ENCODE measurements at places on chromosomes 16 and 17. TPM values are rescaled to one million over a fixed set of nuclear protein-coding genes. Genes with fewer than 3 reads are reported as not detected.

- H3K27ac ChIP-seq, result peak overlapping the region; percentile 29
- no peaks in the 10 kb centered on the region for H3K4me1 ChIP-seq
- peaks cover 32% of the 10 kb centered on the region for H3K27me3 ChIP-seq
- peak; percentile 24 for DNase-seq
- H3K4me3 ChIP-seq, result peak overlapping the region; percentile 22
- no peaks in the 10 kb centered on the region for H3K36me3 ChIP-seq
Measured at GRCh38 chr17:70169709-70170597, 621 bp downstream of the KCNJ2 start.

Gene SLC35G6
- total RNA-seq, result not detected

- no peaks in the 10 kb centered on the region for H3K36me3 ChIP-seq
- H3K4me3 ChIP-seq, result no peak overlapping the region
- H3K27me3 ChIP-seq, result no peaks in the 10 kb centered on the region
- no peak overlapping the region for H3K27ac ChIP-seq
Measured at GRCh38 chr17:33389504-33390135, 96.5 kb upstream of the ASIC2 start.

GRCh38 chr16:8714174-8714573 is 39.8 kb downstream of the ABAT start:
- H3K27ac ChIP-seq, result no peak overlapping the region
- DNase-seq, result no peak
- no peak overlapping the region for H3K4me3 ChIP-seq
- no peaks in the 10 kb centered on the region for H3K27me3 ChIP-seq

GRCh38 chr17:8532021-8532420 is 96.3 kb downstream of the NDEL1 start:
- no peak overlapping the region for H3K4me3 ChIP-seq
- H3K36me3 ChIP-seq, result no peaks in the 10 kb centered on the region
- peak; percentile 80 for DNase-seq
- H3K27me3 ChIP-seq, result no peaks in the 10 kb centered on the region
- H3K27ac ChIP-seq, result peak overlapping the region; percentile 85

DNA sequence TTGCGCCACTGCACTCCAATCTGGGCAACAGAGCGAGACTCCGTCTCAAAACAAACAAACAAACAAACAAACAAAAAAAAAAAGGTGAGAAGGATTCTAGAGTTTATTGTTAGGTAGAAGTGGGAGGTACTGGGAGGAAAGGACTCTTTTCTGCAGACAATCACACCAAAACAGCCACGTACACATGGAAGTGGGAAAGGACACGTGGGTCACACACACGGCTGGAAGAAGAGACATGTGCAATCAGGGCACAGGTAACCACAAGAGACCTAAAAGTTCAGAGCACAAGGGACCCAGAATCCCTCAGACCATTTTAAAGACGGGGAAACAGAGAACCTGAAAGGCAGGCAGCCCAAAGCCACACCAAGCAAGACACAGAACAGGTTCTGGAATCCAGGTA is 20.5 kb downstream of the XYLT1 start:
- no peaks in the 10 kb centered on the region for H3K27me3 ChIP-seq
- DNase-seq, result no peak
- no peaks in the 10 kb centered on the region for H3K4me1 ChIP-seq
- H3K36me3 ChIP-seq, result no peaks in the 10 kb centered on the region
- H3K4me3 ChIP-seq, result no peak overlapping the region

GRCh38 chr17:44607836-44608690 is 48.2 kb upstream of the MEIOC start:
- peak overlapping the region; percentile 76 for H3K27ac ChIP-seq
- DNase-seq, result peak; percentile 32
- peaks cover 17% of the 10 kb centered on the region for H3K4me1 ChIP-seq
- no peaks in the 10 kb centered on the region for H3K36me3 ChIP-seq
- no peaks in the 10 kb centered on the region for H3K27me3 ChIP-seq

GRCh38 chr17:32141258-32141657 is 1.0 kb upstream of the RHOT1 start:
- H3K36me3 ChIP-seq, result no peaks in the 10 kb centered on the region
- H3K27me3 ChIP-seq, result no peaks in the 10 kb centered on the region
- peak overlapping the region; percentile 50 for H3K4me3 ChIP-seq
- peaks cover 10% of the 10 kb centered on the region for H3K4me1 ChIP-seq

GRCh38 chr17:16446338-16446983 is 31.1 kb downstream of the TRPV2 start:
- H3K27me3 ChIP-seq, result no peaks in the 10 kb centered on the region
- H3K27ac ChIP-seq, result peak overlapping the region; percentile 76
- H3K36me3 ChIP-seq, result no peaks in the 10 kb centered on the region
- H3K4me1 ChIP-seq, result peaks cover 19% of the 10 kb centered on the region
- DNase-seq, result no peak

DNA sequence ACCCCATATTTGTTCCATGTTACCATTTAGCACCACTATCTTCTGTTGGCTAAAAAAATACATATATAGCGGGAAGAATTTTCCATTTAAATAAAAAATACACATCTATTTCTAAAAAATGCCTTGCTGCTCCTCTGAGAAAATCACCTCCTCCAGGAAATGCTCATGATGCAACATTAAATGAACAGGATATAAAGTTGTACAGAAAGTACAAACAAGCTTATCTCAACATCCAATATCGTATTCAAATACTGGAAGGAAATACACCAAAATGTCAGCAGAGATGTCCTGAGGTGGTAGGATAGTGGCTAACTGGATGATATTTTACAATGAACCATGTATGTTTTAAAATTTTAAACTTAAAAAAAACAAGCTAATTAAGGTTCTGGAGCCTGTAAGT is 21.3 kb downstream of the GNA13 start:
- no peak overlapping the region for H3K27ac ChIP-seq
- no peaks in the 10 kb centered on the region for H3K27me3 ChIP-seq

Gene KRT15
- 6.8 TPM for total RNA-seq

Gene CPHXL2
- not detected for total RNA-seq

DNA sequence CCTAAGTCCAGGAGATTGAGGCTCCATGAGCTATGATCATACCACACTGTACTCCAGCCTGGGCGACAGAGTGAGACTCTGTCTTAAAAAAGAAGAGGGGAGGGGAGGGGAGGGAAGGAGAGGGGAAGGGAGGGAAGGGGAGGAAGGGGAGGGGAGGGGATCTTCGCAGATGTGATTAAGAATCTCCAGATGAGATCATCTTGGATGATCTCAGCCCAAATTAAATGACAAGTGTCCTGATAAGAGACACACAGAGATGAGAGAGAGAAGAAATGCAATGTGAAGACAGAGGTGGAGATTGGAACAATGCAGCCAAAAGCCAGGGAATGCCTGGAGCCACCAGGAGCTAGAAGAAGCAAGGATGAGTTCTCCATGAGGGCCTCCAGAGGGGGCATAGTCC is 70.1 kb downstream of the EMP2 start:
- DNase-seq, result no peak
- H3K4me1 ChIP-seq, result peaks cover 11% of the 10 kb centered on the region

DNA sequence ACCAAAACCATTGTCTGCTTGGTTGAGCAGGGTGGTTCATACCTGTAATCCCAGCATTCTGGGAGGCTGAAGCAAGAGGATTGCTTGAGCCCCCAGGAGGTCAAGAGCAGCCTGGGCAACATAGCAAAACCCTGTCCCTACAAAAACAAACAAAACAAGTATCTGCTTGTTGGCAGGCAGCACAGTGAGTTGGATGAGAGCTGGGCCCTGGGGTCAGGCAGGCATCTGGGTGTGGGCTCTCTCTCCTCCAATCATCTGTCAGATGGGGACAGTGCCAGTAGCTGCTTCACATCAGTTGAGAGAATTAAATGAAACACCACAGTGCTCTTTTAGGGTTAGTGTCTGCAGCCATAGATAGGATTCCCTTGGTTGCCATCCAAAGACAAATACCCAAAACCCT is 5.8 kb downstream of the ARMC7 start:
- no peaks in the 10 kb centered on the region for H3K36me3 ChIP-seq
- H3K27me3 ChIP-seq, result no peaks in the 10 kb centered on the region
- peaks cover 8% of the 10 kb centered on the region for H3K4me1 ChIP-seq
- no peak overlapping the region for H3K4me3 ChIP-seq
- H3K27ac ChIP-seq, result no peak overlapping the region
- DNase-seq, result no peak

DNA sequence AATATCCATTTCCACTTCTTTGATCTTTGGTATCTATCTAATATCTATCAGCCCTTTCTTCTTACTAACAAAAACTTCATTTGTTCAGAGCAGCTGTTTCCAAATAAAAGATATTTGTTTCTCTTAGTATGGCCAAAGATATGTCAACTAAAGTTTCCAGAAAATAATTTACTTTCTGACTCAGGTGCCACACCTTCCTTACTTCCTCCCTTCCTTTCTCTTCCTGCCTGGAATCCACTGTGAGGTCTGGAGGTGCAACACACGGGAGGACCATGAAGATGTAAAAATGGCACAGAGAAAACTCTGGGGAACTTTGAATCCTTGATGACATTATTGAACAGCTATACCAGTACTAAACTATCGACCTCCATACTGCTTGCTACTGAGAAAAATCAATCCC is 14.0 kb downstream of the MED13 start:
- H3K4me1 ChIP-seq, result no peaks in the 10 kb centered on the region
- DNase-seq, result no peak
- no peak overlapping the region for H3K27ac ChIP-seq
- no peak overlapping the region for H3K4me3 ChIP-seq
- no peaks in the 10 kb centered on the region for H3K27me3 ChIP-seq
- H3K36me3 ChIP-seq, result peaks cover 5% of the 10 kb centered on the region

DNA sequence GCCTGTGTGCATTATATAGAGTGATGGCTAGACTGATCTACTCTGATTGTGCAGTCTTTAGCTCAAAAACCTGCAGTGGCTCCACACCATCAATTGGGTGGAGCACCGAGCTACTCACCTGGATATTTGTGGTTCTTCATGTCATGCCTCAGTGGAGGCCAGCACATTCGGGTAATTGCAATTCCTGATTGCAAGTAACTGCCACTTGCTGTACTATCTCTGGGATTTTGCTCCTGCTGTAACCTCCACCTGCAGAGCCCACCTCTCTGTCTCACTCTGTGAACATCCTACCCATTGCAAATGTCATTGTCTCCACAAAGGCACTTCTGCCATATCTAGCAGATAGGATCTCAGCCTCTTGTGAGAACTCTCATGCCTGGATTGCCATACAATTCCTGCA is 1.7 kb upstream of the CCL1 start:
- no peaks in the 10 kb centered on the region for H3K36me3 ChIP-seq
- no peak overlapping the region for H3K4me3 ChIP-seq
- peaks cover 10% of the 10 kb centered on the region for H3K27me3 ChIP-seq
- H3K4me1 ChIP-seq, result no peaks in the 10 kb centered on the region
- no peak overlapping the region for H3K27ac ChIP-seq
- no peak for DNase-seq

Gene KRTAP2-2
- total RNA-seq, result not detected

GRCh38 chr17:8122422-8122923 is 1.4 kb downstream of the HES7 start:
- H3K27me3 ChIP-seq, result peaks cover 29% of the 10 kb centered on the region
- peak; percentile 28 for DNase-seq
- H3K27ac ChIP-seq, result no peak overlapping the region
- no peaks in the 10 kb centered on the region for H3K36me3 ChIP-seq
- H3K4me1 ChIP-seq, result peaks cover 34% of the 10 kb centered on the region
- H3K4me3 ChIP-seq, result peak overlapping the region; percentile 37

DNA sequence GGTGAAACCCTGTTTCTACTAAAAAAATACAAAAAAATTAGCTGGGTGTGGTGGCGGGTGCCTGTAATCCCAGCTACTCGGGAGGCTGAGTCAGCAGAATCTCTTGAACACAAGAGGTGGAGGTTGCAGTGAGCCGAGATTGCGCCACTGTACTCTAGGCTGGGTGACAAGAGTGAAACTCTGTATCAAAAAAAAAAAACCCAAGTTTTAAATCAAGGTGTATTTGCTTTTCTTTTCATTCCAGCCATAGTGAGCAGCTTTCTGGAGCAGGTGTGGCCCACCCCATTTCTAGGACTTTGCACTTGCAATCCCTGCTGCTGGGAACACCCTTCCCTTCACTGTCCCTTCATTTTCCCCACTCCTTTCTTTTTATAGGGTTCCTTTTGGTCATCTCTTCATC is 28.8 kb downstream of the TMEM238L start:
- H3K27ac ChIP-seq, result peak overlapping the region; percentile 89
- H3K27me3 ChIP-seq, result no peaks in the 10 kb centered on the region
- no peaks in the 10 kb centered on the region for H3K36me3 ChIP-seq
- no peaks in the 10 kb centered on the region for H3K4me1 ChIP-seq

- no peak for DNase-seq
- no peaks in the 10 kb centered on the region for H3K4me1 ChIP-seq
- H3K4me3 ChIP-seq, result no peak overlapping the region
- H3K27ac ChIP-seq, result no peak overlapping the region
Measured at GRCh38 chr16:48193846-48194245, 38.1 kb upstream of the ABCC12 start.

- H3K4me3 ChIP-seq, result peak overlapping the region; percentile 98
- DNase-seq, result peak; percentile 86
- peaks cover 5% of the 10 kb centered on the region for H3K4me1 ChIP-seq
- H3K27ac ChIP-seq, result peak overlapping the region; percentile 93
Measured at GRCh38 chr17:73192206-73192893, 505 bp upstream of the COG1 start.

- peak overlapping the region; percentile 3 for H3K27ac ChIP-seq
- peaks cover 25% of the 10 kb centered on the region for H3K4me1 ChIP-seq
- no peak for DNase-seq
- H3K36me3 ChIP-seq, result no peaks in the 10 kb centered on the region
Measured at GRCh38 chr16:67446968-67447507, 16.1 kb downstream of the HSD11B2 start.

DNA sequence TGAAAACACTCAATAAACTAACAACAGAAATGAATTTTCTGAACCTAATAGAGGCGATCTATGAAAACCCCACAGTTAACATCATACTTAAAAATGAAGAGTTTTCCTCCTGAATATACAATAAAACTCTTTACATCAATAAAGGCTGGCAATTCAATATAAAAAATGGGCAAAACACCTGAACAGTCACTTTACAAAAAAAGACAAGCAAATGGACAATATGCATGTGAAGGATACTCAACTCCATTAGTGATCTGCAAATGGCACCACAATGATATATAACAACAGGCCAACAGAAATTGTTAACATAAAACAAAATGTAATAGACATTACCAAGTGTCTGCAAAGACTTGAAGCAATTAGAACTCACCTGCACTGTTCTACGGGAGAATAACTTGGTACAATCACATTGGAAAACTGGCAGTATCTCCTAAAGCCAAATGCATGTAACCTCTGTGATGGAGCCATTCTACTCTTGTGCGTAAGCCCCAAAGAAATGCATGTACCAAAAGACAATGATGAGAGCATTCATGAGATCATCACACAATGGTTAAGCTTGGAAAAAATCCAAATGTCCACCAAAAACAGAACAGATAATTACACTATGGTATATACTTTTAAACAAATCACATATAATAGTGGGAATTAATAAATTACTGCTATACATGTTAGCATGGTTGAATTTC is 433.4 kb upstream of the MAF start:
- H3K36me3 ChIP-seq, result no peaks in the 10 kb centered on the region
- no peak overlapping the region for H3K27ac ChIP-seq
- H3K27me3 ChIP-seq, result no peaks in the 10 kb centered on the region
- DNase-seq, result no peak

GRCh38 chr17:68482576-68483041 is 25.3 kb upstream of the WIPI1 start:
- no peaks in the 10 kb centered on the region for H3K4me1 ChIP-seq
- H3K27me3 ChIP-seq, result no peaks in the 10 kb centered on the region
- H3K4me3 ChIP-seq, result no peak overlapping the region
- no peaks in the 10 kb centered on the region for H3K36me3 ChIP-seq
